Thymus (tissue), 14 donors: ENCODE measurements at places on chromosomes 12 and 14. TPM values are rescaled to one million over a fixed set of nuclear protein-coding genes. Genes with fewer than 3 reads are reported as not detected.

Gene PZP
- 0.21 TPM for polyA plus RNA-seq

Gene KCNH3
- polyA plus RNA-seq: 3.3 TPM

Gene SERPINA1
- 26.8 TPM for polyA plus RNA-seq

Gene CAPZA3
- 0.05 TPM for polyA plus RNA-seq

DNA sequence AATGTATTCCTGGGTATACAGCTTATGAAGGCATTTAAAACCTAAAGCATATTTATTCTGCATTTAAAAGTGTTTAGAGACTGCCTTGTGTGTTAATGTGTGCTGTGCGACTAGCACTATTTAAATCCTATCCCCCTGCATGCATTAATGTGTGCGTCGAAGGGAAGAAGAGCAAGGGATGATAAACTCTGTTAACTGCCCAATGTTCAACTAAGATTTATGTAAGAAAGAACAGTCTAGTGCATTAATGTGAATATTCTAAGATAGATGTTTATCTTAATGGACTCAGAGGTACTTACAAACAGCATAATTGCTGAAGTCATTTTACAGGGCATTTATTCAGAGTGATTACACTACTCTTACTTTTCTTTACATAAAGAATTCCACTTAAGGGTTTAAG is 424.8 kb downstream of the DIO2 start:
- H3K4me1 ChIP-seq: no peaks in the 10 kb centered on the region
- H3K27ac ChIP-seq: no peak overlapping the region
- no peak for DNase-seq
- no peak overlapping the region for H3K4me3 ChIP-seq
- H3K36me3 ChIP-seq: no peaks in the 10 kb centered on the region

- H3K27ac ChIP-seq: no peak overlapping the region
- H3K4me3 ChIP-seq: no peak overlapping the region
- no peaks in the 10 kb centered on the region for H3K27me3 ChIP-seq
- peaks cover 96% of the 10 kb centered on the region for H3K36me3 ChIP-seq
- H3K4me1 ChIP-seq: no peaks in the 10 kb centered on the region
- DNase-seq: no peak
Observed at GRCh38 chr14:100116134-100116533, 43.3 kb downstream of the DEGS2 start.

DNA sequence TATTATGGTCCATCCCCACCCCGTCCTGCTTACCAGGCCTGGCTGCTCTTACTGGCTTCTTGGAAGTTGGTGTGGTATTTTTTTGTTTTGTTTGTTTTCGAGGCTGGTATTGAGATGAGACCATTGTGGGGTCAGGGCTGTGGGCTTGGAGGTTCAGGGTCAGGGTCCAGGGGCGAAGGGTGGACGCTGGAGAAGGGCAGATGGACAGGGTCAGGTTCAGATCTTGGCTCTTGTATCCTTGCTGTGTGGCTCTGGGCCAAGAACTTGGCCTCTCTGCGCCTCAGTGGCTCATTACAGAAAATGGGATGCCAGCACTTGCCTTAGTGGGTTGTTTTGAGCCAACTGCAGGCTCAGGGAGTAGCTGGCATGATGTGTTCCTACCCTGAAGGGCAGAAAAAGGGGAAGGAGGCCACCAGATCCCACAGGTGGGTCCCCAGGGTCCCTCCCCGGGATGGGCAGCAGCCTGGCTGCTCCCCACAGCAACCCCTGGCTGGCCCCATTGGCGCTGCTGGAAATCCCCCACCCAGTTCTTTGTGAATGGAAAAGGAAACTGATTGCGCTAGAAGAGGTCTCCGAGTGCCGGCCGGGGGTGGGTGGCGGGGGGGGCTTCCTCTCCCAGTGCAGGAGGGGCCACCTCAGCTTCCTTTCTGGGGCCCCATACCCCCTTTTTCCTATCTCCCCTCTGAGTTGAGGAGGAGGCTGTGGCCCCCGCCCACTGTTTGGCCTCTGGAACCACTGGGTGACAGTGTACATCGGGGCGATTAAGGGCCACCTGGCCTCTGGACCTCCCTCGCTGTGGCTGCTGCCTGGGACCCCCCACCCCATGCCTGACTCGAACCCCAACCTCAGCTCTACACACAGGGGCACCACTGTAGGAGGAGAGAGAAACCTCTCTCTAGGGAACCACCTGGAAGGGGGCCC is 25.0 kb downstream of the SH2B3 start:
- H3K27me3 ChIP-seq: peaks cover 10% of the 10 kb centered on the region
- DNase-seq: no peak
- H3K36me3 ChIP-seq: peaks cover 6% of the 10 kb centered on the region
- peak overlapping the region; percentile 15 for H3K27ac ChIP-seq

DNA sequence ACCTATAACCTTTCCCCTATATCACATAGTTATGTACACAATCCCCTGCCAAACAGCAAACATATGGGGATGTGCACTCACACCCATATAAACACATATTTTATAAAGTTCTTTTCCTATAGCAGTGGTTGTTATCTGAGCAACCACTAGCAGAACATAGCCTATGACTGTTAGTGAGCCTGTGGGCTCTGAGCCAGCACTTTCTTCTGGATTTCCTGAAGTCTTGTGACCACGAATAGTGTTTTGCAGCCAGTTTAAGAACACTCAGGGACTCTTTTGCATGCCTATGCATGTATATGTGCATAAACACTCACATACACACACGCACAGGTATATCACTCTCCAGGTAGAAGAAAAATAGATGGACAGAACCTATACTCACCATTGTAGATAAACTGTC is 17.1 kb downstream of the TESPA1 start:
- no peak overlapping the region for H3K4me3 ChIP-seq
- H3K27ac ChIP-seq: no peak overlapping the region
- peaks cover 40% of the 10 kb centered on the region for H3K36me3 ChIP-seq
- H3K27me3 ChIP-seq: no peaks in the 10 kb centered on the region
- H3K4me1 ChIP-seq: peaks cover 8% of the 10 kb centered on the region

DNA sequence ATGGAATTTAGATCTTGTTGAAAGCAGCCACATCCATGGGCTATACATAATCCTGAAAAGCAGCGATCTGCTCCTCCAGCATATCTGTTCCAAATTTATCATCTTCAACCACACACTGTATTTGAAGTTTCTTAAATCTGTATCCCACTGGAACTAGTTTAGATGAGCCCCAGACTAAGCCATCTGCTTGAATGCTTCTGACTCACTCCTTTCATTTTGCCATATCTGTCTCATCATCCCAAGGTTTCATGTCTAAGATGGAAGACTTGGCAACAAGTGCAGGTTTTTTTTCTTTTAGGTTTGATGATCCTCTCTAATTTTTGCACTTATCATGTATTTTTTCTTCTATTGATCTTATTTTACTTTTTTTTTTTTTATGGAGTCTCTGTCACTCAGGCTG is 54.4 kb upstream of the TMEM263 start:
- H3K4me3 ChIP-seq: no peak overlapping the region
- no peaks in the 10 kb centered on the region for H3K36me3 ChIP-seq
- H3K27me3 ChIP-seq: peaks cover 11% of the 10 kb centered on the region
- no peak overlapping the region for H3K27ac ChIP-seq

DNA sequence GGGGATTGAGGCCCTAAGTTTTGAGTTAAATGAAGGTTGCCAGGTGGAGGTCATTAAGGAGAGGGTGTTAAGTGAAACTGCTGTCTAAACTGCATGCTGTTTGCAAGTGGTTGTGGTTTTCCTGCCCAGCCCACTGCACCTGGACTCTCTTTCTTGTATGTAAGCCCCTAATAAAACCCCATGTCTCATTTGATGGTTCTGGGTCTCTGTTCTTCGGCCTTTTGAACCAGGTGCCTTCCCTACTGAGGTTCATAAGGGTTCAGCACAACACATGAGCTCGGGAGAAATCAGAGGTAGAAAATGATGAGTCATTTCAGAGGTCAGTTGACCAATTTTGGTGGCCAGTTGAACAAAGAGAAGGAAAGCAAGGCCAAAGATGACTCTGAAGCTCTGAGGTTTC is 382.5 kb downstream of the RPS29 start:
- H3K4me3 ChIP-seq: no peak overlapping the region
- H3K27me3 ChIP-seq: no peaks in the 10 kb centered on the region
- no peak overlapping the region for H3K27ac ChIP-seq
- no peaks in the 10 kb centered on the region for H3K4me1 ChIP-seq
- H3K36me3 ChIP-seq: no peaks in the 10 kb centered on the region
- DNase-seq: no peak

DNA sequence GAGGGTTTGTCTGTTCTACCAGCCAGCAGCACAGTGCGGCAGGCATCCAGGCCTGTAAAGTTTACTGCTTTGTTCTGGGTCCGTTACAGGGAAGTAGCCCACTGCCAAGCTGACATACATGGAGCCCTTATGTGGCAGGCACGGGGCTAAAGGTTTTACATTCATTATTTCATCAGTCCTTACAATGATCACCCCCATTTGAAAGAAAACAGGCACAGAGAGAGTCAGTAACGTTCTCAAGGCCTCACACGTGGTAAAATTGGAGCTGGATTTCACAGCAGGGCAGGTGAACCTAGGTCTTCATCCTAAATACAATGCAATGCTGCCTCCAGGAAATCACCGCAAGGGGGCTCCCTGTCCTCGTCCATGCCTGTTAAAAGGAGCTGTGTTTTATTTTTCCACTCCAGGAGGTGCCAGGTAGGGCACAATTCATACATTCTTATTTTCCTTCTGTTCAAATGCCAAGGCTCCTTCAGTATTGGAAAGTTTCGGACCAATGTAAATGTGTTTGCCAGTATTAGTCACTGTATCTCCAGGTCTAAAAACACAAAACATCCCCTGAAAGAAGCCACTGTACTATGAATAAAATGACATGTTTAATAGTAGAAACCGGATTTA is 172.2 kb upstream of the GZMB start:
- H3K27me3 ChIP-seq: no peaks in the 10 kb centered on the region
- peak; percentile 20 for DNase-seq
- H3K36me3 ChIP-seq: no peaks in the 10 kb centered on the region
- H3K27ac ChIP-seq: no peak overlapping the region

DNA sequence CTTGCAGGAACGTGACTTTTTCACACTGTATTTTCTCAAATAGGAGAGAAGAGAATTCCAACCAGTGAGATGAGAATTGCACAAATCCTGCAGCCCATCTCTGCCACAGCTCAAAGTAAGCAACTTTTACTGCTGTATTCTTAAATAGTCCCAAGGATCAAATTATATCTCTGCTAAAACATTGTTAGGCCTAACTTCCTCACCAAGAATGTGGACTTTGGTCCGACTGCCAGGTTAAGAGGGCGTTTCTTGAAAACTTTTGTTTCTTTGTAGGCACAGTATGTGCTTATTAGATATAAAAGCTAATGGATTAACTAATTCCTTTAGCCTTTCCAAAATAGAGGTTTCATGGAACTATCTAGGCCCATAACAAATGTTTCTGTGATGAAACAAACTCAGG is 61.4 kb upstream of the IFNG-AS1 start:
- peaks cover 5% of the 10 kb centered on the region for H3K4me1 ChIP-seq
- DNase-seq: no peak
- no peak overlapping the region for H3K4me3 ChIP-seq
- H3K27ac ChIP-seq: no peak overlapping the region

GRCh38 chr12:54259194-54260011 is 20.5 kb downstream of the CBX5 start:
- peaks cover 32% of the 10 kb centered on the region for H3K4me1 ChIP-seq
- peaks cover 26% of the 10 kb centered on the region for H3K36me3 ChIP-seq
- H3K4me3 ChIP-seq: peak overlapping the region; percentile 43
- H3K27ac ChIP-seq: peak overlapping the region; percentile 90
- peak; percentile 90 for DNase-seq

GRCh38 chr12:29639893-29640495 is 142.5 kb upstream of the OVCH1 start:
- no peak for DNase-seq
- H3K4me3 ChIP-seq: no peak overlapping the region
- H3K27ac ChIP-seq: no peak overlapping the region
- H3K4me1 ChIP-seq: no peaks in the 10 kb centered on the region
- H3K27me3 ChIP-seq: no peaks in the 10 kb centered on the region
- no peaks in the 10 kb centered on the region for H3K36me3 ChIP-seq

- no peak overlapping the region for H3K27ac ChIP-seq
- H3K27me3 ChIP-seq: no peaks in the 10 kb centered on the region
- H3K4me1 ChIP-seq: no peaks in the 10 kb centered on the region
- no peaks in the 10 kb centered on the region for H3K36me3 ChIP-seq
Observed at GRCh38 chr14:57982804-57983634, 117.1 kb upstream of the SLC35F4 start.

DNA sequence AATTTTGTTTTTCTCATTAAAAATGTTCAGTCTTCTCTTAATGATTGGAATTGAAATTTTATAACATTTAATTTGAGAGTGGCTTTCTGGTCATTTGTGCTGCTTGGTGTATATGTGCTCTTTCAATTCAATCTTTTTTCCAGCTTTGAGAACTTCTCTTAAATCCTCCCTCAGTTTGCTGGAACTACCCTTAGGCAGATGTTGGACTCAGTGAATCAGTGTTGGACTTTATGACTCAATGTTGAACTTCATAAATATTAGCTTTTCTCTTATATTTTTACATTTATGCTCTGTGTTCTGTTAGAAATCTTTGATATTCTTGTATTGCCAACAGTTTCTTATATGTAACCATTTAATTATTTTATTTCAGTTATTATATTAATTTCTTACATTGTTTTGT is 935.5 kb upstream of the FBXO33 start:
- H3K4me3 ChIP-seq: no peak overlapping the region
- H3K36me3 ChIP-seq: no peaks in the 10 kb centered on the region
- H3K4me1 ChIP-seq: no peaks in the 10 kb centered on the region
- H3K27me3 ChIP-seq: no peaks in the 10 kb centered on the region
- no peak for DNase-seq
- no peak overlapping the region for H3K27ac ChIP-seq

DNA sequence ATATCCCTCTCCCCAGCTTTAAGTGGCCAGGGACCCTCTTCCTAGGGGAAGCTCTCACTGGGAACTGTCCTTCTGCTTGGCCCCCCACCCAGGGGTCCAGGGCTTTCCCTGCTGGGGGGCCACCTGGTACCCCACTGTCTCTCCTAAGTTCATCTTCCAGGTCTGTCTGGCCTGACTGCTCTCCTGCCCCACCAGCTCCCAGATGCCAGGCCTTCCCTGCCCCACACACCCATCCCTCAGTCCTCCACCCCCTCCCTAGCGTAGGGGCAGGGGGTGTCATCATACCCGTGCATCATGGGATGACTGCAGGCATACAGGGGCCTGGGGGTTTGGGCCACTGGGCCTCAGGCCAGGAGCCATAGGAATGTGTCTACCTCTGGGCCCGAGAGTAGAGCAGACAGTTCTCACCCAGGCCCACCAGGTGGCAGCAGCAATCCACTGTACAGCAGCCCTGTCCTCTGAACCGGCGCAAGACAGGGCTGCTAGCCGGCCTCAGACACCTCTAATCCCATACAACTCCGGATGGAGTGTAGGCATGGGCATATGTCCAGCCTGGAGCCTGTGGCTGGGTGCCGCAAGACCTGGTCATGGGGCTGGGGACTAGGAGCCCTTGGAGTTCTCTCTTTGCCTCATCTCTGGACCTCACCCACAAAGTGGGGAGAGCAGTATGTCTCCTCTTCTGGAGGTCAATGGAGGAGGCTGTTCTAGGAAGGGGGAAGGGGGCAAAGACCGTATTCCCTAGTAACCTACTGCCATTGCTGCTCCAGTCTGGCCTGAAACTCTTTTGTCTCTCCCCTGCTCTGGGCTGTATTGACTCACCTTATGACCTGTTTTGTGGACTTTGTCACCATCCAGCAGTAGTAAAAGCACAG is 10.0 kb upstream of the SMARCD1 start:
- no peaks in the 10 kb centered on the region for H3K4me1 ChIP-seq
- H3K36me3 ChIP-seq: no peaks in the 10 kb centered on the region
- peak; percentile 68 for DNase-seq
- no peak overlapping the region for H3K27ac ChIP-seq
- H3K27me3 ChIP-seq: peaks cover 33% of the 10 kb centered on the region
- H3K4me3 ChIP-seq: no peak overlapping the region

- H3K27ac ChIP-seq: peak overlapping the region; percentile 66
- no peaks in the 10 kb centered on the region for H3K27me3 ChIP-seq
Observed at GRCh38 chr14:92603309-92604242, 90.0 kb downstream of the RIN3 start.
